ENCODE measurements at places on chromosomes 16 and 17.

GRCh38 chr16:55000595-55000994, 69.9 kb downstream of the IRX5 start:
- DNase-seq, result no peak

GRCh38 chr17:13086142-13086769, 68.4 kb upstream of the ELAC2 start:
- DNase-seq, result no peak

DNA sequence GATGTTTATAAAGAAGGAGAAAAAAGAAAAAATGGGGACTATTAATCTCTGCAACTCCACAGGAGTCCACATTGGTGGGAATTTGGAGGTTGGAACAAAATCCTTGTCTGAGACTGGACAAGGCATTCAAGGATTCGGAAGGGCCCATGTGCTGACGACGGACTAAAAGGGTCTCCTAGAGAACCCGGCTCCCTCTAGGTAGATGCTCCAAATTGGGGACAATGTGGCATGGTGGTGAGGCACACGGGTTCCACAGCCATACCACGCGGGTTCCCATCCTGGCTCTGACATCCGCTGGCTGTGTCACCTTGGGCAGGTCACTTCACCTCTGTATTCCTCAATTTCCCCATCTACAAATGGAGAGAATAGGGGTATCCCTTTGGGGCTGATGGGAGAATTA, 227.4 kb downstream of the C16orf78 start:
- no peak for DNase-seq

DNA sequence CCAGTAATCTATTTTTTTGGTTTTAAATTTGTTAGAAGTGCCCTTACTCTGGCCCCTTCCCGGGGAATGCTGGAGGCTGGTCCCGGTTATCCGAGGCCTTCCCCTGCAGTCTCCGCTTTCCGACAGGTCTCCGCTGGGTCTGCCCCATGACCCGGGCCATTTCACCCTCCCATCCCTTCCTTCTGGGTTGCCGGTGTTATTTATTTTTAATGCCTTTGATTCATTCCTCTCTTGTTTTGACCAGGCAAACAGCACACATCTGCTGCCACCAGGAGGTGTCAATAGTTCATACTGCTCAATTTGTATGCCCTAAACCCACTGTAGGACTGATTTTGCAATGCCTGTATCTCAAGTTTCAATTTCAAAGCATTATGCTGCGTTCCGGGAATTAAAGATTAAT, 113.2 kb upstream of the IRX5 start:
- DNase-seq, result no peak

- no peak for DNase-seq
These were observed 16.0 kb downstream of the KCTD19 start for GRCh38 chr16:67310561-67310960.

DNA sequence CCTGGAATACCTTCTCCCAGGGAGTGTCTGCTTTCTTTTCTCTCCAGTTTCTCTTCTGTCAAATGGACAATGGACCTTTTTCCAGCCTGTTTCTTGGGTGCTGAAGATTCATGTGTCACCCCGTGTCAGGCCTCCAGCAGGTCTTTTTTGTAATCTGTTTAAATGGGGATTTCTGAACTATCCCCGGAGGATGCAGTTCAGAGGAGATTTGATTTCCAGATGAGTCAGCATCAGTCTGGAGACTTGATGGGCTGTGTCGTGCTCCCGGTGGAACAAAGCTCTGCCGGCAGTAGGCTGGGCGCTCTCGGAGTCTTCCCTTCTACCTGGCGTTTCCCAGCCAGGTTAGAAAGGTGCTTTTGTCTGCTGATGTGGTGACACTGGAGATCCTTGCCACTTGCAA, 440.6 kb downstream of the HS3ST3B1 start:
- DNase-seq, result no peak

- no peak for DNase-seq
These were observed 300.2 kb upstream of the IRX5 start for GRCh38 chr16:54630284-54630967.

Measured in T-helper 1 cell (primary cell).